ENCODE measurements at places on chromosomes 3 and 15. TPM values are rescaled to one million over a fixed set of nuclear protein-coding genes. Genes with fewer than 3 reads are reported as not detected.

DNA sequence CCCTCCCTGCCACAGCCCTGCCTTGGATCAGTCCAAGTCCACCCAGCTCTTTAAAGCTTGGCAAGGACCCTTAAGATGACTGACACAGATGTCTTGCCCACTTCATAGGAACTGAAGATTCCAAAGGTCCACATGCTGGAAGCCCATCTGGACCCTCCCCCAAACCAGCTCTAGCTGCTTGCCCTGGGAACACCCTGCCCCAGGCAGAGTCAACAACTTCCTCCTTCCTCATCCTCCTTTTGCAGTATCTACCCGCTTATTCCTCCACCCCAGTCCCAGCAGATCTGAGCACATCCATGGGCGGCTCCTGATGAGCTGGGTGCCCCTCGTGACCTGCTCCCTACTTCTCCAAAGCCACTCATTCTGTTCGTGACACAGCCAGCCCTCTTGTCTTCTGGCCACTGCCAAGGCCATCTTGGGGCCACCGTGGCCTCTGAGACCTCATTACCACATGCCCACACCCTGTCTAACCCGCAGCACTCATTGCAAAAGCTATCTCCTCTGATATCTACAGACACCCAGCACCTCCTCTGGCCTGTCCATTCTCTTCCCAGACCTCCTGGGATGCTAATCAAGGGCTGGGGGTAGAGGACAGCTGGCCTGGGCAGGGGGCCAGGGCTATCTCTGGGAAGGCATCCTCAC, 2.0 kb upstream of the PFKFB4 start:
- no peak for DNase-seq

- no peak for DNase-seq
These were observed 100.9 kb downstream of the MYO5A start for GRCh38 chr15:52427804-52428203.

- DNase-seq: no peak
These were observed 91.1 kb upstream of the TPM1 start for GRCh38 chr15:62951481-62951880.

DNA sequence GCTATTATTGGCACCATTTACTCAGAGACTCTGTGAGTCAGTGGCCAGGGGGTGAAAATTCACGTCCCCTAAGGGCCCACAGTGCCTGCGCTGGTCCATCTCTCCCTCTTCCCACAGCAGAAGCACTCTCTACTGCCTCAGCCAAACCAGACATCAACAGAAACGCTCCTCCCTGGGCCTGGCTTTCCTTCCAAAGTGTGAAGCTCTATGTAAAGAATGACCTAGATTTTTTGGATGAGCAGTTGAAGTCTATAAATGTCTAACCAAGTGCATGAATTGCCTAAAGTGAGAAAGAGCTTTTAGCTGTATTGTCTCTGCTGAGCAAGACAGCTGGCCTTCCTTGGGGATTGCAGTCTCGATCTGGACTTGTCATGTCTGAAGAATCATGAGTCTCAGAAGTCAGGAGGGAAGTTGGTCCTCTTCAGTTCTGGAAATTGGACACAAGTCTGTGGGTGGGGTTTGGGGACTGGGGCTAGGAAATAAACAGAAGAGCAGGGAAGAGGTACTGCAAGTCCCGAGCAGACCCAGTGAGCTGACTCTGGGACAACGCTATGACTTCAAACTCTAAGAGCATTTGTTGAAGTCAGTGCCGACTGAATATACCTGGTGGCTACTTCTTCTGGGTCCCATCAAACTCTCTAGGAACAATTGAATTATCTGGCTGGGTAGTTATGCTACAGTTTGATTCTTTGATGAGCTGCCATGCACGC, 29.0 kb downstream of the RASGRP1 start:
- no peak for DNase-seq

The FBXW12 gene
- not detected for total RNA-seq

DNA sequence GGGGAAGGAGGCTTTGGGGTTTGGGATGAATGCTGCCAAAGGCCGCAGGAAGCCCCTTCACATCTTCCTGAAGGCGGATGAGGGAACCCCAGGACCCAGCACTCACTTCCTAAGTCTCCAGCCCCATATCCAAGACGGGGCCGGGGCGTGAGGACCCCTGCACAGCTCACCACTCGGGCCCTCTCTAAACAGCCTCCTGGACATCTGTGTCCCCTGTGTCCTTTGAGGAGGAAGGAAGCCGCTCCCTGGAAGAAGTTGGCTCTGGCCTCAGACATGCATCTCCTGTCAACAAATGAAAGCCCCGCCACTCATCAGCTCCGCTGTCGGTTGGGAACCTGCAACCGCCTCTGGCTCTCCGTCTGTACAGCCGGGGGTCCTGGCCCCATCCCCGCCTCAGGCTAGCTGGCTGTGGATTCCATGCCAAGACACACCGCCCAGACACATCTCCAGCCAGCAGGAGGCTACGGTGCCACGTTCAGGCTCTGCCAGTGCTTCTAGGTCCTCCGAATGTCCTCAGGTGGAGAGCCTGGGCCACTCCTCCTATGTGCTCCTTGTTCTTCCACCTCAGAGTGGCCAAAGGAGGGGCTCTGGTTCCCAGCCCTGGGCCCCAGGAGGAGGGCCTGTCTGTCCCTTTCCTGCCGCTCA, 140.0 kb upstream of the MEF2A start:
- peak; percentile 17 for DNase-seq

The CMTM8 gene
- 18.3 TPM for total RNA-seq

DNA sequence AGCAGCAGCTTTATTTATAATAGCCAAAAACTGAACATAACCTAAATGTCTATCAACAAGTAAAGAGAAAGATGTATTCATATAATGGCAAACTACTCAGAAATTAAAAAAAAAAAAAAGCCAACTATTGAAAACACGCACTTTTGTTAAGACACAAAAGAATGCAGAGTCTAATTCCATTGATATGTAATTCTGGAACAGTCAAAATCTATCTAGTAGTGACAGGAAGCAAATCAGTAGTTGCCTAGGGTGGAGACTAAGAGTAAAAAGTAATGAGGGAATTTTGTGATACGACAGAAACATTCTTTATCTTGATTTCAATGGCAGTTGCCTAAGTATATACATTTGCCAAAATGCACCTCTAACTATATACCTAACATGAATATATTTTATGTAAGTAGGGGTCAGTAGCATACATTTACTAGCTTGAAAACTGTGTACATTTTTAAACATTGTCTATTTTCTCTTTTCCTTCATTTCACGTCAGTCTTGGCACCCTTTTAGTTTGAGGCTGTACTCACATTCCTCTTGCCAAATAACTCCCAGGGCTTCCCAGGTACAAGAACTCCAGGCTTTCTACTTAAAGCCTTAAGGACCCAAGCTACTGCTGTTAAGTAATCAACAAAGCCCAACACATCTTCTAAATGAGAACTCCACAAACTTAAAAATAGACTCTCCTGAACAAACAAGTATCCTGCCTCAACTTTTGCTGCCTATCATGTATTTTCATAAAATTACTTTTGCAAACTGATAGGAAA, 54.7 kb downstream of the ADAM10 start:
- no peak for DNase-seq

DNA sequence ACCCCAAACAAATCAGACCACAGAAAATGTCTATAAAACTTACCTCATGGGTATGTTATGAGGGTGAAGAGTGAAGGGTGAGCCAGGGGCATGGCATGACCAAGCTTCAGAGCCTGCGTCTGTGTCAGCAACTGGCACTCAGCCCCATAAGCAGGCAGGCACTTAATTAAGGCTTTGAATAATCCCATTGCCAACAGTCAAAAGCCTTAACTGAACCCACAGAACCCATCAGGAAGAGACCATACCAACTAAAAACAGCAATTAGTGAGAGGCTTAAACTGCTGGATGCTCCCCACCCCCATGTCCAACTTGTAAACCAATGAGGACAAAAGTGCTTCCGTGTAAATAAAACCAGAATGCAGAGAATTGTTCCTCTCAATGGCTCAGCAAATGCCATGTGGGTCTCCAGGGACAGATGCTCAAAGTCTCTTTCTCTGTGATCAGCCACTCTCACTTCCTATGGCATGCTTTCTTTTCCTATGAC, 126.0 kb downstream of the MYLK start:
- no peak for DNase-seq

DNA sequence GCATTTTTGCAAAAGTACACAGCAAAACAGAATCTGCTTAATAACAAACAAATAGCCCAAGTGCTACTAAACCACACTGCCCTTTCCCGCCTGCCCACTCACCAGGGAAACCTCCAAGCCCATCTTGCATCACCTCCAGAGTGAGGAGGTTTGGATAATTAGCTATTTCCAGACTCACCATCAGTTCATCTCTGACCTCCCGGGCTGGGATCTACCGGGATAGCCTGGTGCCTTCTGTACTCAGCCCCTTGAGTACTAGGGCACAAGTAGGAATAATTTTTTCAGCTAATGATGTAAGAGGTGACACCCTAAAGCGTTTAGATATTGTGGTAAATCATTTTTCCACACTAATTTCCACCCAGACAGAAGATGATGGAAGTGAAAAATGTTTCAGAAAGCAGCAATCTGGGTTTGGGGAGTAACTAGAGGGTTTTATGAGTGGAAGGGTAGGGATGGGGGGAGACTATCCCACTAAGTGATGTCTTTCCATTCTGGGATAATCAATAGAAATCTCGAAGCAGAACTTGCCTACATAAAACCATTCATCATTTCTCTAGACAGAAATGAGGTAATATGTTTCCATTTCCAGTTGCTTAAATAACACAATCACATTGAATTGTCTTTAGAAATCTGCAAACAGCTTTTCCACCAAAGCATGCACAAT, 40.9 kb downstream of the TAFA4 start:
- no peak for DNase-seq

DNA sequence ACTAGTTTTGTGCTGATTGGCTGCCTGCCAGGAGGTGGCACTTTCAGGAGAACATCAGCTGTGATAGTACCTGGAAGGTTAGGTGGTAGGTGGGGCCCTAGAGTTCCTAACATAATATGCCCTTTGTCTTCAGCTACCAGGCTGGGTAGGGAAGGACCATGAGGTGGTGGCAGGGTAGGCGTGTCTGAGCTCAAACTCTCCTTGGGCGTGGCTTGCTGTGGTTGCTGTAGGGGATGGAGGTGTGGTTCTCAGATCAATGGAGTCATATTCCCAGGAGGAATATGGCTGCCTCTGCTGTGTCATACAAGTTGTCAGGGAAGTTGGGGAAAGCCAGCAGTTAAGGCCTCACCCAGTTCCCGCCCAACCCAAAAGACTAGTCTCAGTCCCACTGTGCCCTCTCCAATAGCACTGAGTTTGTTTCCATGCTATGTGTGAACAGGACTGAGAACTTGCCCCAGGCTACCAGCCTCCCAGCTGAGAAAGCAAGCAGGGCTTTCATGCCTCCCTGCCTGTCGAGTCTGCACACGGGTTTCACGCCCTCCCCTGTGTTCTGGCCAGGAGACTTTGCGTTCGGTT, 107.7 kb downstream of the CHCHD4 start:
- DNase-seq: no peak

The KLF15 gene
- 64.6 TPM for total RNA-seq

- DNase-seq: no peak
These were observed 7.7 kb downstream of the DUOXA2 start for GRCh38 chr15:45121706-45122417.

GRCh38 chr3:44058868-44059203, 182.8 kb upstream of the TOPAZ1 start:
- no peak for DNase-seq

- DNase-seq: no peak
These were observed 26.1 kb downstream of the NCBP2 start for GRCh38 chr3:196916221-196916620.

DNA sequence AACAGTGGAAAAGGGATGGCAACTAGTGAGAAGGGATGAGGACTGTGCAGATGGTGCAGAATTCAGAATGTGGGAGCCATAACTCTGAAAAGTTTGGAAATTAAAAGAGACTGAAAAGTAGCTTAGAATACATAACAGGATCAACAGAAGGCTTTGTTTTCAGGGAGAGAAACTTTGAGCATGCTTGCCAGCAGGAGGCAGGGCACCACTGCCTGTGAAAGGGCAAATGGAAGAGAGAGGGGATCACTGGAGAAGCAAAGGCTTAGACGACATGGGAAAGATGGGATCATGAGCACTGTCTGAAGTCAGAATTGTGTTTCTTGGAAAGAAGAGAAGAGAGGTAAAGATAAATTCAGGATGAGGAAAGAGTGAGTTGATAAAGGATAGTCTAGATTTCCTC, 99.6 kb downstream of the ABI3BP start:
- DNase-seq: no peak

- DNase-seq: no peak
These were observed 45.5 kb downstream of the NBEAL2 start for GRCh38 chr3:47024932-47025331.

DNA sequence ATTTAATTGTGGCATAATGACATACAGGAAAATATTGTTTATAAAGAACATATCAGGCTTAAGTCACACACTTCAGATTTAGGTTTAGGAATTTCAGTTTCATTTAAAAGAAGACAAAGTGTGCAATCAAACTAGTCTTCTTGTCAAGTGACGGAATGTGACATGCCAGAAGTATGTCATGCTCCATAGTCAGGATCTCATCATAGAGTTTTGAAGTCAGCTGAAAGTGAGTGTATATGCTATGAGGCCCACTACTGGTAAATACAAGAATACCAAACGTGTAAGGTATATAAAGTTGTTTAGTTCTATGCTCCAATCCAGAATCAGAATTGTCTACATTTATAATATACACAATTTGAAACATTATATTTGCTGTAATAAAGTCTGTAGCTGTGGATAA, 988.4 kb downstream of the TBL1XR1 start:
- DNase-seq: no peak

The SERPINI1 gene
- total RNA-seq: 4.3 TPM

The CHRD gene
- total RNA-seq: 5.8 TPM

The CELSR3 gene
- total RNA-seq: 0.48 TPM

The PROK2 gene
- 0.93 TPM for total RNA-seq

GRCh38 chr15:39392469-39393047, 188.3 kb upstream of the THBS1 start:
- DNase-seq: no peak

DNA sequence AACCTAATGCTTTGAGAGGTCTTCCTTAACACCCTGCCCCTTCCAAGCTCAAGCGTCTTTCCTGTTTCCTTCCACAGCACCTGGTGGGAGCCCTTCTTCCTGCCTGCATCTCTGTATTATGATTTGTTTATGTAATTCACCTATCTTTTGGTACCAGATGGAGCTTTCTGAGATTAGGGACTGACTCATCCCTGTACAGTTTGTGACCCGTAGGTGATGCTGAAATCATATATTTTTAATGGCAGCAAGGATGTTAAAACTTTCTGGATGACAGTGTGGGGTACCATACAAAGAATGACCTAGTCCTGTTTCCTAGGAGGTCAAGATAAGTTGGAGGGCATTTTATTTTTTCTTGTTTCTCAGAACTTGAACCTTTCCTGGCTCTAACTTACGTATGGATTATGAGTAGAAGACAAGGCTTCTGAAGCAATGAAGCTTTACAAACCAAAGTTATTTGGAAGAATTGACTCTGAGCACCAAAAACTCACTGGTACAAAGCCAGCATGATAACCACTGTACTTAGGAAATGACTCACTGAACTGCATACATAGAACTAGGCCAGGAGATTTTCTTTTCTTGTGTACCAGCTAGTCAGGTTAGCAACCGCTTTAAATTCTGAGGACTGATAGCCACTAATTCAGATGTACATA, 46.6 kb downstream of the HHLA2 start:
- no peak for DNase-seq

DNA sequence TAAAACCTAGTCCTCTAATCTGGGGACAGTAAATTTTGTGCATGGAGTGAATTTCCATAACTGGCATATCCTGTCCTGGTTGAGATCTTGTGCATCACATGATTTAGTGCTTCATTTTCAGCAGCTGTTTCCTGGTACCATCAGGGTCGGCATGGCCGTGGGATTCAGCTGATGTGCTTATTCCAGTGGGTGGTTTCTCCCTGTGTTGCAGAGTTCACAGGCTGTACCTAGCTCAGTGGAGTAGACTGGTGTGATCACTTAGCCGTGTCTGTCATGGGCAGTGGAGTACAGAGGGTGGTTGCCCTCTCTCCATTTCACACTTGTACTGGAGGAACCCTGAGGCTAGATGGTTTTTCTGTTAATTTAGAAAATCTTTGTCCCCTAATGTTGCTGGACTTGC, 228.5 kb downstream of the PTPRG start:
- DNase-seq: no peak

Measured in omental fat pad (tissue), 4 donors.